ENCODE measurements at places on chromosomes 7 and 10.

- DNase-seq = no peak
Measured at GRCh38 chr7:55348502-55348901, 16.6 kb upstream of the LANCL2 start.

- no peak for DNase-seq
Measured at GRCh38 chr7:120842121-120842621, 15.8 kb downstream of the TSPAN12 start.

- no peak for DNase-seq
Measured at GRCh38 chr10:108410236-108410635, 1245.7 kb upstream of the SORCS1 start.

GRCh38 chr7:124085179-124085578 is 52.3 kb upstream of the TMEM229A start:
- no peak for DNase-seq

- DNase-seq = no peak
Measured at GRCh38 chr7:142348921-142349405, 91.1 kb upstream of the PRSS58 start.

DNA sequence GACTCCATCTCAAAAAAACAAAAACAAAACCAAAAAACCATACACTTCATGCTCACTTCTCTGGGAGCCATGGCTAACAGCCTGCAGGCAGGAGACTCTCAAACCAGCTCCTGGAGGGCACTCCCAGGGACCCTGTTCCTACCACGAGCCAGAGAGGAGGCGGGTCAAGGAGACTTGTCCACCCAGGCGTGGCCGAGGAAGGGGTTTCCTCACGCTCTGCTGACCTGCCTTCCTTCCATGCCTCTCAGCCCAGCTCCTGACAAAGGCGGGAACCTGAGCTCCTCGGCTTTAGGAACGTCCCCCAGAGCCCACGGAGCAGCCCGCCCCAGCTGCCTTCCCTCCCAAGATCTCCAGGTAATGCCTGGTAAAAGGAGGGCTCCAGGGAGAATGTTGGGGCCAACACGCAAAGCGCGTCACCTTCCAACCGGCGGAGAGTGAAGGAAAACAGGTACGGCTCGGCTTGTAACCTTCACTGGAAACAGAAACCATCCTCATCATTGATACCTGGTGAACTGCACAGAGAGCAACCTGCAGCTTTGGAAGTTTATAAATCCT is 9.5 kb downstream of the GPR146 start:
- DNase-seq = no peak

DNA sequence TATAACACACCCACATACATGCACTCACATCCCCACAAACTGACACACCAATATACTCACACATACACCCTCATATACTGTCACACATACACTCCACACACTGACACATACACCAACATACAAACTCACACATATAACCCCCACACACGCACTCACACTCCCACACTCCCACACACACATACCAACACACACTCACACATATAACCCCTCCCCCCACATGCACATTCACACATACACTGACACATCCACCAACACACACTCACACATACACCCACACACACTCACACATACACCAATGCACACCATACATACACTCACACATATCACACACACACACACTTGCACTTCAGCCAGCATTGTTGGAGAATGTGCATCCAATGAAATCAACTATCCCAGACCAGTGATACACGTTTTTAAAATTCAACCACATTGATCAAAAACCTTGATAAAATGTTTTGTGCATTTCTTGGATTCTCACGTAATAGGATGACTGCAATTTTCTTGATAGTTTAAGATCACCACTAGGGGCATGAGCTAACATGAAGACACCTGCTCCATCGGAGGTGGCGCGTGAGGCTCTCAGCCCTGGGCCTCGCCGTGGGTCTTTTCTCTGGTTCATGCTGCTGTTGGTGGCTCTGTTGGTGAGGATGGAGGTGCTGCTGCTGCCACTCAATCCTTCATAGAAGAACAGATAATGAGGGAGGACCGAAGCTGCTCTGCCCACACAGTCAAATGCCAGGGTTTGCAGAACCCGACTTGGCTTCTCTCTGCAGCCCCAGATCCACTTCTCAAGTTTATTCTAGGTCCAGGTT is 32.1 kb upstream of the CHST15 start:
- DNase-seq = no peak

DNA sequence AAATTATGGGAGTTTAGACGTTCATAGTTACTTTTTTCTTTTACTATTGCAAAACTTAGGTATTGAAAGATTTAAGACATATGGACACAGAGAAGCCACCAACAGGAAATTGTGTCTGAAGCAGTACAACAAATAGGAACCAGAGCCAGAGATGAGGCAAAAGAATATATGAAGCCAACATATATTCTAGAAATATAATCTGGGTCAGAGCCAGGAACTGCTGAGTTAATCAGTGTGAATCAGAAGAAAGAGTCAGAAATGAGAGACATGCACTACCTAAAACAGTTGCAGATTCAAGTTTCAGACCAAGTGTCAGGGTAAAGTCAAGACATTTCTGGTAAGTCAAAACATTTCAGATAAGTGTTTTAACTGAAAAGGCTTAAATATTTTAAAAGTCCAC is 67.7 kb downstream of the DGKB start:
- no peak for DNase-seq

DNA sequence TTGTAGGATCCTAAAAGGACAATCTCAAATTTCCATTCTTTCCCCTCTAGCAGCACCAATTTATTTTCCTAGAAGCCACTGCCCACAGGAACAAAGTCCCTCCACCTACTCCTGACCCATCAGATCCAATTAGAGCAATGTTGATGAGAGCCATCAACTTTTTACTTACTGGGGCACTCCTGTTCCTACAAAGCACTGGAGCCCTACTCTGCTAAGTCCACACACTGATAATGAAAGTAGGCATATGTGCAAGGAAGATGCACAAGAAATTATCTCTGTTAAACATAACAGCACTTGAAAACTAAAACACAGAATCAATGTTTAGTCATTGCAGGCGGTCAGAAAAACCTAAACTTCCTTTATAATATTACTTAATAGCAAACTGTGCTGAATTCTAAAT is 3.6 kb downstream of the HERPUD2 start:
- DNase-seq = no peak

- DNase-seq = no peak
Measured at GRCh38 chr7:89027781-89028180, 232.2 kb upstream of the TEX47 start.

GRCh38 chr7:37826825-37827224 is 21.6 kb upstream of the NME8 start:
- DNase-seq = no peak

DNA sequence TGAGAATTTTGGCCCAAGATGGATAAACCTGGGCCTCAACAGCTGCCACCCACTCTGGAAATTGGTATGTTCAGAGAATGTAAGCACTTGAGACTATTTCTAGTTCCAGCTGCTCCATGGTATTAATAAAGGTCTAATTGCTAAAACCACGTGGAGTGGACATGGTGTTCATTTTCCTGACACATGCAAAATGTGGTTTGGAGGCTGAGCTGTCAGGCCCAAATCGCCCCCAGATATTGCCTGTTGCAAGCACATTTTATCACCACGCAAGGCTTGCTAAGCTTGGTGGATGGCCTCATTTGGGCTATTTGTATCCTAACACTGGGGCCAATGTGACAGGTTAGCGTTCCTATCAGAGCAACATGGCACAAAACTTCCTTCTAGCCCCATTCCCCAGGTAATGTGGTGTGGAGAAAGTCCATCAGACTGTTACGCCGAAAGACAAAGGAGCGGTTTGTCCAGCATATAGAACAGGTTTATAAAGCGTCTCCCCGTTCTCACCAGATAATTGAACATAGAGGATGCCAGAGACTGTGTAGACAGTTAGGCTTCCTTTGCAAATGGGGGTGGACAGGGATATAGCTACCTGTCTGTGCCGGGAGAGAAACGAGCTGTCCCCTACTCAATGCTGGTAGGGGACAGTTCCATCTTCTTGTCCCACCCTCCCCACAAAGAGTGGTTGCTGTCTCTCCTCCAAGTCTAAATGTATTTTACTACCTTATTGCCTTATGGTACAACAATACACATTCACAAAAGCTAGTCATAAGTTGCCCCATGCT is 78.0 kb upstream of the ANKRD1 start:
- no peak for DNase-seq

DNA sequence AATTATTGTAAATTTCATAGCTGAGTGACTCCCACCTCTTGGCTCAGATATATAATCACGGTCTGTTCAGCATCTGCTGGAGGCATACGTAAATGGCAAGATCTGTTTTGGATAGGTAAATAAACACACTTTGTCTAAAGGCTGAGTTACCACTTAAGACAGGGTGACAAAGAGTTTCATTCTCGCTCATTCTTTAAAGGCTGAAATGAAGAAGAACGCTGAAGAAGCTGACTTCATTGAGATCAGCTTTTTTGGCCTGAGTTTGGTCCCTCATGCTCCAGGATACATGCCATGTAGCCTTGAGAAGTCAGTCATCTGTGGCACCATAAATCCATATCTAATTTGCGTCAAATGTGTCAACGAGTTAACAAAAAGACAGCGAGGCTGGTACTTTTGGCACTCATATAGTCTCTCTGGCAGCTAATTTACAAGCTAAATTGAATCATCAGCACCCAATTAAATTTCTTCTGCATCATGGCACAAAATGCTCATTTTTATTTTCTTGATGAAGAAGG is 309.9 kb downstream of the GPAM start:
- DNase-seq = no peak

- no peak for DNase-seq
Measured at GRCh38 chr7:28512668-28513440, 100.5 kb downstream of the CREB5 start.

DNA sequence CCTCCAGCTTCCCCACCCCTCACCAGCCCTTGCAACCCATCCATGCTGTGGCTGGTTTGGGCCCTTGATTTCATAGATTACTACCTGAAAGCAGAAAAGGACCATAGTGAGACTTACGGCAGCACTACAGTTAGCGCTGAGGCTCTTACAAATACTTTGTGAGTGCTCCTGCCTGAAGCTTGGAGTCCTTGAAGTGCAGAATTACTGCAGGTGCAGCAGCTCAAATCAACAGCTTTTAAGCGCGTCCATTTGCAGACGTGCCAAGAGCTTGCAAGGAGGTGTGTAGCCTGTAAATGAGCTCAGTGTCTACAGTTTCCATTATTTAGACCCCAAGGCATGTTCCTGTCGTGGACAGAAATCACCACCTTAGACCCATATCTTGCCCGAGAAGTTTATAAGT is 103.0 kb downstream of the CELF2 start:
- no peak for DNase-seq

DNA sequence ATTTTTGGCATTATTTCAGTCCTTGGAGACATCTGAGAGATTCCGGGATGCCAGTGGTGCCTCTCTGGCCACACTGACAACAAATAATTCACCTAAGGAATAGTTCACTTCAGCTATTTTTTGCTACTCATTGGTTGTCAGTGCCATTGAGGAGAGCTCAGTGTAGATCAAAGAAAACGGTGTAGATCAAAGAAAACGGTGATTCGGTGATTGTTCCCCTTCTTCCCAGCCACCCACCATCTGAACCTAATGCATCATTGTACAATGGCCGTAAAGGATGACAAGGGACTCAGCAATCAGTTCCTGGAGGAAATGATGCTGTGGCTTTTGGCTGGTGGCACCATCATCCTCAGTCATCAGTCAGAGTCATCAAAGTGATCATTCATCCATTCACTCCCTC is 80.6 kb downstream of the PTPRZ1 start:
- no peak for DNase-seq

DNA sequence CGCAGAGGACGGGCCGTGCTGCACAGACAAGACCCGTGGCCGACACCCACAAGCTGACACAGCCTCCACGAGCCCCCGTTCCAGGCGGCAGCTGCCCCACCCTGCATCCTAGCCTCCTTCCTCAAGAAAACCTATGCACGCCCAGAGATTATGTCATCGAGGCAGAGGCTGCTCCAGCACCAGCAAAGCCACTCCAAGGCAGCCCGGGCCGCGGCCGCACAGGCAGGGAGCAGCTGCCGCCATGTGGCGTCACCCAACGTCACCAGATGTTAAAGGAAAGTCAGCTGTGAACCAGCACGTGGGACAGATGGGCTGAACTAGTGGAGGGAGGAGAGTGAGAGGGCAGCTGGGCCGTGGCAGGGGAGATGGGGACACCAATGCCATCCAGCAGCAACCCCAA is 59.8 kb downstream of the STK32C start:
- no peak for DNase-seq

- DNase-seq = no peak
Measured at GRCh38 chr10:46527241-46527811, 29.1 kb downstream of the GPRIN2 start.

- no peak for DNase-seq
Measured at GRCh38 chr7:134453518-134453917, 5.4 kb downstream of the AKR1B1 start.

DNA sequence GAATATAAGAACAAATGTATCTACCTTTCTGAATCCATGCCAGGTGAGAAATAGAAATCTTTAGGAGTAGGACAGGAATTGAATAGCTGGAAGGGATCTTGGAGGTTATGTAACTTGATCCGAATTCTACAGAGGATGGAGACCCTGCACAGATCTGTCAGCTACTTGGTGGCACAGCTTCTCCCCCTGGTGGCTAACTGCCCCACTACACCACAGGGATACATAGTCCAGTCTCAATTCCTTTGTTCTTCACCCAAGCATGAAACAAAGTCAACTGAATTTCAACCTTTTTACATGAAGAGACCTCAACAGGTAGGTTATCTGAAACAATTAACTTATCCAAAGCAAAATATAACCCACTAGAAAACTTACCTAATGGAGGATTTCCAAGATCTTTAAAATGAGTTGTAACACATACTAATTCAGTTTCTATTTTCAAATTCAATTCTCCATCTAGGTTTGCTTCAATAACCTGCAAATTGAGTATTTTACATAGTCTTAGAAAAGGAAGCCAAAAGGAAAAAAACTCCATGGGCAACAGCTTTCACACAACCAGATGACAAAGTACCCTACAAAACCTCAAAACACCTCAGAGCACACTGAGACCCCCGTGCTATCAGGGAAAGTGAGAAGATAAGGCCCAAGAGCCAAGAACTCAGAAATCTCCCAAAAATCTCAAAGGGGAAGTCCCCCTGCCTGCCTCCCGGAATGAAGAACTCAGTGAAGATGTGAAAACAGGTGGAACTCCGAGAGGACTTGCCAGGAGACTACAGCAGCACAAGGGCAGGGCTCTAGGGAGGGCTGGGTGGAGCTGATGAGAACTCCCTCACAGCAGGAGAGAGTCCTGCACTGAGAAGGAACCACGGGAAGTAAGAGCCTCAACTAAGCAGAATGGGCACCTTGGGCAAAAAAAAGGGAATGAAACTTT is 10.3 kb downstream of the HUS1 start:
- DNase-seq = peak; percentile 58

- DNase-seq = peak; percentile 63
Measured at GRCh38 chr7:92641921-92642511, 51.8 kb upstream of the FAM133B start.

Data from activated naive CD4-positive, alpha-beta T cell treated with anti-CD3 and anti-CD28 coated beads, Interleukin-2, amount 50 U/mL, for 72 hours (primary cell).